ENCODE measurements at places on chromosomes 16 and 17. TPM values are rescaled to one million over a fixed set of nuclear protein-coding genes. Genes with fewer than 3 reads are reported as not detected.
A peak's percentile ranks its signal among the peaks of the same experiment; 100 is the strongest.

DNA sequence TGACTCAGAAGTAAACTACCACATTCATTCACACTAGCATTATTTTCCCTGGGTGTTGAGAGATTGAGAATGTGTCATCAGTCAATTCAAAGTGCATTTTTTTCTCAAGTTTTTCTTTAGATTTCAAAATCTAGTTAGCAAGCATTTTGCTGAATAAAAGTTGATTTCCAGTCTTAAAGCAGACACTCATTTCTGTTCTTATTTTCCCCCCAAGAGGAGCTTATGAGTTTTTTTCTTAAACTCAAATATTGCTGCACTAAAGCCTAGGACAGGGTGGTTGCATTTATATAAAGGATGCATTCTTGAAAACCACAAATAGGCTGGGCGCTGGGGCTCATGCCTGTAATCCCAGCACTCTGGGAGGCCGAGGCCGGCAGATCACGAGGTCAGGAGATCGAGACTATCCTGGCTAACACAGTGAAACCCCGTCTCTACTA is 15.3 kb downstream of the CDH3 start:
- DNase-seq: no peak
- no peak overlapping the region for H3K4me3 ChIP-seq
- H3K4me1 ChIP-seq: no peaks in the 10 kb centered on the region
- H3K27me3 ChIP-seq: no peaks in the 10 kb centered on the region
- H3K27ac ChIP-seq: no peak overlapping the region

- H3K27ac ChIP-seq: peak overlapping the region; percentile 98
- H3K4me1 ChIP-seq: peaks cover 87% of the 10 kb centered on the region
- H3K4me3 ChIP-seq: peak overlapping the region; percentile 85
- peak; percentile 62 for DNase-seq
These were observed 2.4 kb downstream of the IL4R start for GRCh38 chr16:27316038-27316680.

Gene CBFA2T3
- total RNA-seq: 13.2 TPM

Gene CD19
- total RNA-seq: 120 TPM

Gene KRTAP2-2
- total RNA-seq: not detected
